Umbilical cord (tissue), 2 donors: ENCODE measurements at places on chromosomes 3 and 15. TPM values are rescaled to one million over a fixed set of nuclear protein-coding genes. Genes with fewer than 3 reads are reported as not detected.

DNA sequence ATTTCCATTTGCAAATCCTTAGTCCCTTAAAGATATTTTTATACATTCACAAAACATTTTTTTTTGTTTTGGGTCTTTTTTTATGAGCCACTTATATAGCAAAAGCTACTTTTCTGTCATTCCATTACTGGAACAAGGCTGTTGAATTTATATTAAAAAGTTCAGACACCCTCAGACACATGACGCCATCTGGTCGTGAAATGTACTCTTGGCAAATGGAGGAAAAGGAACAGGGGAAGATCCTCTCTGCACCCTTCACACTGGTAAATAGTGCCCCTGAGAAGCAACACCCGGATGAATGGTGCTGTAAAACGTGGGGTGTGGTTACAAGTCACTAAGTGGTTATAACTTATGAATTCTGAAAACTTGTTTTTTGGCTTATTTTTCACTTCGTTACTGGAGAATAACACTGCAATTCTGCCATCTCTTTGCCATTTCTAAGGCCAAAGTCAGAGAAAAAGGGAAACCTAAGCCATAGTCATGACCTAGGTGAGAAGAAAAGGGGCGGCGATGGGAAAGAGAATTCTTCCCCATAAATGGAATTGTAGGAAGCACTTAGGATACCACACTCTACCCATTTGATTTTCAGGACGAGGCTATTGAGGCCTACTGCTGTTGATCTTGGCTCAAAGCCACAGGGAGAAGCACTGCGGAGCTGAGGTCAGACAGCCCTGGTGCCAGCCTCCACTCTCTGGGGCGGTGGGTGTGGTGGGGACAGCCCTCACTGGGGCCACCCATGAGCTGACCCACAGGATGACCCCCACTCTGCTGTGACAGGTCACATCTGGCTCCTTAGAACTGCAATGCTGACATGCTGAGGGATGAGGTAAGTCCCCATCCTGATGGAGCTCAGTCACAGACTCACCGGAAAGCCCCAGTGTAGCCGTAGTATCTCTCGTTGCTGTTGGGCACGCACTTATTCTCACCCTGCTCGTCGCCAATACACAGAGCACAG, 21.9 kb downstream of the LTF start:
- peak; percentile 52 for DNase-seq

- DNase-seq: no peak
Measured at GRCh38 chr15:84810073-84810840, 6.9 kb upstream of the ALPK3 start.

DNA sequence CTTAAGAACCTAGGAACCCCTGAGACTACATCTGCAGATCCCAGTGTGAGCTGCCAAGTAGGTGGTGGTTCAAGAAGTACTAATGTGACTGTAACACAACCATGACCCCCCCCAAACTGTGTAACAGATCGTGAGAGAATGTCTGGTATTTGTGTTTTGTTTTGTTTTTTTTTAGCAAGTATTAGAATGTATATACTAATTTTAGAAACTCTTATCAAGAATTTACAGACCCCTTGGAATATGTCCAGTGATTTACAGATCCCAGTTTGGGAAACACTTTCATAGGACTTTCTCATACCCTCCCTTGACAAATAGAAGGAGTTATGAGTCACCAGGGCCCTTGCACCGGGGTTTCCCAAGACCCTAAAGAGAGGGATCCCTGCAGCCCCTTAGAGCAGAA, 79.8 kb downstream of the SEMA5B start:
- DNase-seq: peak; percentile 65

GRCh38 chr3:53236112-53236841, 19.5 kb downstream of the TKT start:
- peak; percentile 33 for DNase-seq

DNA sequence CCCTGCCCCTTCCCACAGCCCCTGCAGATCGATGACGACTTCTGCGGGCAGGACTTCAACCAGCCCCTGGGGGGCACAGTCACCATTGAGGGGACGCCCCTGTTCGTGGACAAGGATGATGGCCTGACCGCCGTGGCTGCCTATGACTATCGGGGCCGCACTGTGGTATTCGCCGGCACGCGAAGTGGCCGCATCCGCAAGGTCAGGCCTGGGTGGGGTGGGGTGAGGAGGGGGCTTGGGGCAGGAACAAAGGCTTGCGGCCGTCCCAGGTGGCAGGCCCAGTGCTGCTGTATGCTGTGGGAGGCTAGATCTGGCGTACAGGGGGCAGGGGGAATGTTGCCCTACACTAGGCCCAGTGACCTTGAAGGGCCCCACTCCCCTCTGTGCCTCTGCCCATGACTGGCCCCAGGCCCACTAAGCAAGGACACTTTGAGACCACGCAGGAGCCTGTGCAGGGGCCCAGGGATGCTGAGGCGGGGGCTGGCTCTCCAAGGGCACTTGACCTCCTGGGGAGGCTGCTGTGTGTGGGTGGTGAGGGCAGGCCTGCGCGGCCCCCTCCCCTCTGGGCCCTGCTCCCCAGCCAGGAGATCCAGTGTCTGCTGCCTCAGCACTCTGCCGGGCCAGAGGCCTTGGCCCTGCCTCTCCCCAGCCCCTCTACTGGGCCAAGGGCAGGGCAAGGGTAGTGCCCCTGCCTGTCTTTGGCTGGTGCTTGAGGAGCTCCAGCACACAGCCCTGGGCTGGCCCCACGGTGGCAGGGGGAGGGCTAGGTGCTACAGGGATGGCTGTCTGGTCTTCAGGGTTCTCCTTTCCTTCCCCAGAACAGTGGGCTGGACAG, 8.7 kb downstream of the PLXNA1 start:
- no peak for DNase-seq

CCR5 gene
- total RNA-seq: 2.2 TPM

CISH gene
- total RNA-seq: 5.5 TPM

GRCh38 chr15:92377083-92377789, 16.4 kb upstream of the ST8SIA2 start:
- DNase-seq: no peak

DNA sequence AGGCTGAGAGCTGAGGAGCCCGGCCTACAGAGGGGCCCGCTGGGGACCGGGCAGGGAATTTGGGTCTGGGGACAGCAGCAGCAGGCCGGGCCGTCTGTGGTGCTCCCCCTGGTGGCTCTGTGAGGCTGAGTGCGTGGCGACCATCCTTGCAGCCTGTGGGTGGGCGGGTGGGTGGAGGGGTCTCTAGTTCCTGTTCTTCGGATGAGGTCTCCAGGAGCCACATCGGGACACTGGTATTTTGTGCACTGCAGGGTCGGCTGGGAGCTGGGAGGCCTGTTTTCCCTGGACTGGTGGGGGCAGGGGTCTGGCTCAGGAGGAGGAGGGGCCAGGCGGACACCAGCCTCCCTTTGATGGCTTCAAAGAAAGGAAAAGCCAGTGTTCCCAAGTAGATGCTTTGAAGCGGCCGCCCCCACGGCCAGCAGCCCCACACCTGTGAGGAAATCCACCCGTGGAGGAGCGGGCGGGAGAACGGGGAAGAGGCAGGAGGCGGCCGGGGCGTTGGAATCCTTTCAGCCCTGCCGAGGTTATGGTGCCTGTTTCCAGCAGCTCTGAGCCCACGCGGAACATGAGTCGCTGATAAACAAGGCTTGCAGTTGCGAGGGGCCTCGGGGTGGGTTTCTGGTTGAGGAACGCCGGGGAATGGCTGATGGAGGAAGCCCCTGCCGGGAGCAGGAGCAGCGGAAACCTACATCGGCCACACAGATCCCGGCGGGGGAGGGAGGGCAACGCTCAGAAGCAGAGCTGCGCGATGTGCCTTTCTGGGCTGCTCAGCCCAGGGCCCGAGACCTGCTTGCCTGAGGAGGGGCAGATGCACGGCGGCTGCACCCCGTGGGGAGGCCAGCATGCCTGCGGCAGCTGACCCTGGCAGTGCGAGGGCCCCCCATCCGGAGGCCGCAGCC, 154.3 kb downstream of the NSMCE3 start:
- DNase-seq: peak; percentile 44

TMEM212 gene
- total RNA-seq: 1.7 TPM

- no peak for DNase-seq
Measured at GRCh38 chr15:81363718-81364500, 10.1 kb downstream of the TMC3 start.

- DNase-seq: no peak
Measured at GRCh38 chr3:197196192-197196591, 102.2 kb downstream of the DLG1 start.

PCOLCE2 gene
- total RNA-seq: 16.1 TPM

GRCh38 chr3:182142928-182143327, 431.2 kb downstream of the SOX2 start:
- DNase-seq: no peak

- DNase-seq: no peak
Measured at GRCh38 chr3:108546692-108547091, 36.3 kb upstream of the MYH15 start.

ANKRD63 gene
- total RNA-seq: not detected

GRCh38 chr15:67186688-67187087, 67.8 kb downstream of the AAGAB start:
- DNase-seq: no peak

GRCh38 chr3:7800006-7800780, 701.4 kb upstream of the LMCD1 start:
- DNase-seq: peak; percentile 36

AHSG gene
- total RNA-seq: not detected

DISP2 gene
- total RNA-seq: 1.2 TPM

DNA sequence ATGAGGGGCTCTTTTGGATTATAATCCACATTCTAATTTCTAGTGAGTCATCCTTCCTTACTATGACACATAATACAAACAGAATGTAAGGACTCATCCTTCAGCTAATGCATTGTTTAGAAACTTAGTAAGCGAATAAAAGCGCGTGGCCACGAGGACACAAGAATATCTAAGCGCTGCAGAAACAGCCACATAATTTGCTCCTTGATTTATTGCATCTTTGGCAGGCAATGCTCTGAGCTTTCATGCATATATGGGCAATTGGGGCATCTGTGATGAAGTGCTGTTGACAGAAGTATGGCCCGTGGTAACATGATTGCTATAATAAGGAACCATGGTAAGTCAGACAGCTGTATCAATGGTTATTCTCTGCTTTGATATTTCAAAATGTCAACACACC, 191.3 kb upstream of the ZNF385D start:
- DNase-seq: no peak

DNA sequence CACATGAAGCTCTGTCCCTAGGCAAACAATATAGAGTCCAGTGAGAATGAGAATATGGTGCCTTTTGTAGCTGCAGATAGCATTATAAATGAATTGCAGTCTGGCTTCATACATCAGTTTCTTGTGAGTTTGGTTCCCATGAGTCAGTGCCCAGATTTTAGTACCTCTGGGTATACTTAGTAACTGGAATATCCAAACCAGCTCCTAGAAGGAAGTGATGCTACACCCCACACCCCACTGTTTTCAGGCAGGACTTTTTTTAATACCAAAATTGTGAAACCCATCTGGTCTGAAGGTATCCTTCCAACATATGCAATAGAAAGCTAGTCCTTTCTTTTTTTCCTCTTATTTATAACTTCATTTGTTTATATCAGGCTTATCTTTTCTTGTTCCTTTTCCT, 42.1 kb upstream of the FOXP1 start:
- DNase-seq: no peak
